ENCODE measurements at places on chromosomes 1 and 21. TPM values are rescaled to one million over a fixed set of nuclear protein-coding genes. Genes with fewer than 3 reads are reported as not detected.

The WLS gene
- 9.5 TPM for total RNA-seq

The TTC22 gene
- 0.92 TPM for total RNA-seq

The TEKT2 gene
- 1.2 TPM for total RNA-seq

The CLK2 gene
- total RNA-seq = 38.7 TPM

The TRIM45 gene
- total RNA-seq = 12.7 TPM

The COL24A1 gene
- total RNA-seq = 0.21 TPM

The S100A2 gene
- total RNA-seq = 0.94 TPM

The TRNP1 gene
- 30.5 TPM for total RNA-seq

The MYCL gene
- 52.5 TPM for total RNA-seq

The IFNLR1 gene
- 4.8 TPM for total RNA-seq

The C1orf116 gene
- total RNA-seq = 0.55 TPM

The LEPR gene
- total RNA-seq = 7.0 TPM

The VSIG8 gene
- not detected for total RNA-seq

The RC3H1 gene
- total RNA-seq = 18.9 TPM

The RIPPLY3 gene
- 0.52 TPM for total RNA-seq

The HFM1 gene
- total RNA-seq = 6.0 TPM

The KIF21B gene
- total RNA-seq = 14.1 TPM

The ACTL8 gene
- 1.4 TPM for total RNA-seq

The UQCRHL gene
- 14.5 TPM for total RNA-seq

The FAM89A gene
- total RNA-seq = 8.0 TPM

The AMY1C gene
- total RNA-seq = not detected

The NPHS2 gene
- total RNA-seq = not detected

The UBL4B gene
- not detected for total RNA-seq

The CYP4A22 gene
- not detected for total RNA-seq

The RUNX1 gene
- 0.48 TPM for total RNA-seq

The FBXO44 gene
- total RNA-seq = 24.5 TPM

The SERPINC1 gene
- total RNA-seq = 1.7 TPM

The COL9A2 gene
- total RNA-seq = 23.8 TPM

The PPIH gene
- 81.8 TPM for total RNA-seq

The MFAP2 gene
- total RNA-seq = 176 TPM

The GBP4 gene
- total RNA-seq = not detected

The PALMD gene
- not detected for total RNA-seq

The KRTAP19-1 gene
- total RNA-seq = not detected

The FMO2 gene
- 0.03 TPM for total RNA-seq

The AMPD1 gene
- 0.10 TPM for total RNA-seq

The RNF2 gene
- total RNA-seq = 41.3 TPM

The GBP6 gene
- not detected for total RNA-seq

The RNPC3 gene
- 22.8 TPM for total RNA-seq

The MPZL1 gene
- 104 TPM for total RNA-seq

The CFAP45 gene
- 1.6 TPM for total RNA-seq

The CELA2A gene
- total RNA-seq = not detected

The CSRP1 gene
- 0.74 TPM for total RNA-seq

The FCRL1 gene
- not detected for total RNA-seq

The C1orf141 gene
- not detected for total RNA-seq

The SPRR1A gene
- not detected for total RNA-seq

The VWA5B1 gene
- 0.26 TPM for total RNA-seq

The CLCA2 gene
- not detected for total RNA-seq

The HSF2BP gene
- total RNA-seq = 0.52 TPM

The RIMS3 gene
- total RNA-seq = 20.0 TPM

The CHRNB2 gene
- total RNA-seq = 0.30 TPM

The NBPF20 gene
- total RNA-seq = 0.21 TPM

The KRTAP19-4 gene
- total RNA-seq = not detected

The EPHA2 gene
- 43.3 TPM for total RNA-seq

The CADM3 gene
- 4.1 TPM for total RNA-seq

The S100A11 gene
- 474 TPM for total RNA-seq

The CCDC30 gene
- total RNA-seq = 0.87 TPM

The TTC24 gene
- total RNA-seq = 0.52 TPM

The S100A16 gene
- total RNA-seq = 89.0 TPM

The TEDDM1 gene
- not detected for total RNA-seq
